NCI-H2029 (cell line): ENCODE measurements at places on chromosomes 12 and 14.
A peak's percentile ranks its signal among the peaks of the same experiment; 100 is the strongest.

DNA sequence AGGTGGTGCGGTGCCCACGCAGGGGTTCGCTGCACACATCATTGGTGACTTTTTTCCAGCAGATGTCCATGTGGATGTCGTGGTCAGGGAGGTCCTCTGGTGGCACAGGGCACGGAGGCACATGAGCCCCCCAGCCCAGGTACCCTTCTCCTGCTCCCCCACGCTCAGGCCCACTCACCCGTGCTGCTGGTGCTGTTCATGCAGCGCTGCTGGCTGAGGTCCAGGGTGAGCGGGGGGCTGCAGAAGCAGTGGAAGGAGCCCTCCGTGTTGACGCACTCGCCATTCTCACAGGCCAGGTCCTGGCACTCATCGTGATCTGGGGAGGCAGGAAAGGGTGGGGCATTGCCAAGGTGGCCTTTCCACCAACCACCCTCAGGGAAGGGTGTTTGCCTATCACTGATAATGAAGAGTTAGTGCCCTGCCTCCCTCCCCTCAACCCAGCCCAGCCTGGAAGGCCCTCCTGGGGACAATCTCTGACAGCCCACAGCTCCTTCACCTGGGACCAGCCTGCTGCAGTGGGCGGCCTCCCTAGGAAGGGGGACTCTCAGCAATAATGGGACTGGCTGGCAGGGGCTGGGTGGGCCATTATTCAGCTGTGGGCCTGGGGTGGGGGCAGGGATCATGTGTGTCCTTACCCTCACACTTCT lies 9.8 kb downstream of the ISCA2 start:
- DNase-seq, result no peak

GRCh38 chr12:46461459-46461858 lies 88.9 kb upstream of the SLC38A2 start:
- DNase-seq, result no peak

- peak; percentile 91 for DNase-seq
Measured at GRCh38 chr12:115259968-115260747, 576.2 kb upstream of the TBX3 start.

DNA sequence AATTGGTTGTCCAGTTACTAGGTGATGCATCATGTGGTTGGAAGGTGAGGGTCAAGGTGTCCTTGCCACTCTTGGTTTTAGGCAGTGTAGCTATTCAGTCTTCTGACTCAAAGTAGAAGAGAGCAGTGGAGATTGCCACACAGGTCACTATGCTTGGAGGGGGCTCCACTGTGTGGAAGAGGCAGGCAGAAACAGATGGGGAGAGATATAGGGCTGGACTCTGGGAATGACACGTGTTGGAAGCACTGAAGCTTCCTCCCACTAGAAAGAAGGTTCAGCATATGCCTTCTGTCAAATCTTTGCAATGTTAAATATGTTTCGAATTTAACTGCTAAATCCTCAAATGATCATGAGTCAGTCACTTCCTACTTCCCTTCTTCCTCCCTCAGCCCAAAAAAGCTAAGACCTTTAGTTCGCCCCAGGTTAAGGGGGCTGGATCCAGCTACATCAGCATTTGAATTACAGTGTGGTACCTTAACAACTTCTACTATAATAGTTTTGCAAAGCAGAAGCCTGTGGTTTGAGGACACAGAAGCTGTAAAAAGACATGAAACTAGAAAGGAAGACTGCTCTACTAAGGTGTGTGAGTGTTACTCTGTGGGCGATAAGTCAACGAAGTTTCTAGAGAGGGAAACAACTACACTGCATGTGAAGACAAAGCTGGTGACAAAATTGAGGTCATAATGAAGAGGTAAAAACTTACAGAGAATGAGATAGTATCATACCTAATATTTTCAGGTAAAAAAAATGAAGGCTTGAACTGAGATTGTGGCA lies 228.0 kb downstream of the NELL2 start:
- no peak for DNase-seq
